K562 (cell line): ENCODE measurements at places on chromosomes 1 and 21. TPM values are rescaled to one million over a fixed set of nuclear protein-coding genes. Genes with fewer than 3 reads are reported as not detected.

The USH2A gene
- not detected in 2 replicates for total RNA-seq

DNA sequence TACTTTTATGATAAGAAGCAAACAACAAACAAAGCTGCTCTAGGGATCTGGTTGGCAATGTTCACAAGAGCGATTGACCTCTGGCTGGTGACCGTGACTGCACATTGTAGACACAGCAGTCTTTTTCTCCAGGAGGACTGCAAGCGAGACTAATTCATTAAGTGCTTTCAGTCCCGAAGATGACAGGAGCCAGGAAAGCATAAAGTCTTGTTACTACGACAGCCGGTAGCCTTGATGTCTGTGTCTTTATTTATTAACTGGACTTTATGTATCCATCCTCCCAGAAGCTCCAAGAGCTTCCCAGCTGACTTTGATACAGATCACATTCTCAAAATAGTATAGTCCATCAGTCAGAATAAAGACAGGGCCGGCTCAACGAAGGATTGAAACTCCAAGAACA, 18.2 kb downstream of the FAM163A start:
- DNase-seq = no peak
- H3K27me3 ChIP-seq = peaks cover 15% of the 10 kb centered on the region
- no peak overlapping the region for H3K4me3 ChIP-seq
- no peaks in the 10 kb centered on the region for H3K36me3 ChIP-seq
- no peaks in the 10 kb centered on the region for H3K4me1 ChIP-seq

The C8B gene
- not detected in 2 replicates for total RNA-seq

DNA sequence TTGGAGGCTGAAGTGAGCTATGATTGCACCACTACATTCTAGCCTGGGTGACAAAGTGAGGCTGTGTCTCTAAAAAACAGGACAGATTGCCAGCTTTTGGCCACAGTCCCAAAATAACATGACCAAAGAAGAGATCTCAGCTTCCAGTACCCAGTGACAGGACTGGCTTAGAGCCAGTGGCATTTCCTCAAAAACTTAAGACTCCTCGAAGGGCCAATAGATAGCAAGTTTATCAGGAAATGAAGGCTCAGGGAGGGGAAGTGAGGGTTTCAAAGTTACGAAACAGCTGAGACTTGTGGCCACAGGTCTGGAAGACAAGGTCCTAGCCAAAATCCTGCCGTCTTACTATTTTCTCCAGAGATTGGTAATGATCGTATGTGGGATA, 6.3 kb upstream of the TMEM39B start:
- H3K27ac ChIP-seq = no peak overlapping the region
- no peak overlapping the region for H3K4me3 ChIP-seq
- no peaks in the 10 kb centered on the region for H3K27me3 ChIP-seq
- H3K4me1 ChIP-seq = peaks cover 15% of the 10 kb centered on the region
- peaks cover 15% of the 10 kb centered on the region; the same call in 2 of the 3 replicates for H3K36me3 ChIP-seq

DNA sequence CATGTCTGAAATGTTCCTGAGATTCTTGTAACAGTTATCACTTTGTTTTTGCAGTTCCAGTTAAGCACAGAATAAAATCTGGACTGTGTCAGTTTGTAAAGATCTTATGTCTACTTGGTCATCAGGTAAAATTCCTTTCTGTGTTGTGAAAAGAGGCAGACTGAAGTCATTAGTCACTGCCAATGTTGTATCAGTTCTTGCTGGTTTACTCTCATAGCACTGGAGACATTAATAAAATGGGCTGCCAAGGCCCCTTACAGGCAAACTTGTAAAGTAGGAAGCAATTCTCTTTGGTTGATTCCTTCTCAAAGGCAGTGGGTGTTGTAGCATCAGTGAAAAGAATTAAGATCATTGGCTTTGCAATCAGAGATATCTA, 61.4 kb upstream of the ST6GALNAC3 start:
- no peak for DNase-seq
- no peaks in the 10 kb centered on the region for H3K4me1 ChIP-seq
- no peaks in the 10 kb centered on the region for H3K27me3 ChIP-seq
- H3K4me3 ChIP-seq = no peak overlapping the region

- DNase-seq = peak; percentile 39
- H3K27me3 ChIP-seq = no peaks in the 10 kb centered on the region
- H3K36me3 ChIP-seq = no peaks in the 10 kb centered on the region
Measured at GRCh38 chr1:224502459-224503160, 68.0 kb upstream of the WDR26 start.

The CD244 gene
- total RNA-seq = not detected in 2 replicates

DNA sequence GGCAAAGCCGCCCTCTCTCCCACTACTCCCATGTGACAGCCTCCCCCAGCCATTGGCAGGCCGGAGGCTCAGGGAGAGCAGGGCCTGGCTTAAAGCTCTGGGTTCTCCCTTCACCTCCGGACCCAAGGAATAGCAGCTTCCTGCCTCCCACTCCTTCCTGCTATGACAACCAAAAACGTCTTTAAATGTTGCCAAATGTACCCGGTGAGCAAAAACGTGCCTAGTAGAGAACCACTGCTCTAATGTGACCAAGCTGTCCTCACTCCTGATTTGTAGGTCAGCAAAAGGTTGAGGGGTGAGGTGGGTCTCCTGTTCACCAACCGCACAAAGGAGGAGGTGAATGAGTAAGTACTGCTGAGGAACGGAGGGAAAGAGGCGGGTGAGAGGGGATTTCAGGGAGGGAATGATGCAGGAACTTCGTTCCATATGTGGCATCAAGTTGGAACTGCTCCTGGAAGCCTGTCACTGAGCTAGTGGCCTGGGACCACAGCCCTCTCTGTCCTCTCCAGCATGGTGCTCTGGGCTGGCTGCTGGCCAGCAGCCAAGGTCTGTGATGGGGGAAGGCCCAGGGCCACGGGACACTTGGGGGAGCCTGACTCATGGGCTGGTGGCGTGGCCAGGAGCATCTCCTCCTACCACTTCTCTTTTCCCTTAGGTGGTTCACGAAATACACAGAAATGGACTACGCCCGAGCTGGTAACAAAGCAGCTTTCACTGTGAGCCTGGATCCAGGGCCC, 5.7 kb downstream of the MRTO4 start:
- no peak overlapping the region for H3K4me3 ChIP-seq
- no peak overlapping the region for H3K27ac ChIP-seq
- DNase-seq = peak; percentile 37

The TSPAN2 gene
- total RNA-seq = not detected in 2 replicates

DNA sequence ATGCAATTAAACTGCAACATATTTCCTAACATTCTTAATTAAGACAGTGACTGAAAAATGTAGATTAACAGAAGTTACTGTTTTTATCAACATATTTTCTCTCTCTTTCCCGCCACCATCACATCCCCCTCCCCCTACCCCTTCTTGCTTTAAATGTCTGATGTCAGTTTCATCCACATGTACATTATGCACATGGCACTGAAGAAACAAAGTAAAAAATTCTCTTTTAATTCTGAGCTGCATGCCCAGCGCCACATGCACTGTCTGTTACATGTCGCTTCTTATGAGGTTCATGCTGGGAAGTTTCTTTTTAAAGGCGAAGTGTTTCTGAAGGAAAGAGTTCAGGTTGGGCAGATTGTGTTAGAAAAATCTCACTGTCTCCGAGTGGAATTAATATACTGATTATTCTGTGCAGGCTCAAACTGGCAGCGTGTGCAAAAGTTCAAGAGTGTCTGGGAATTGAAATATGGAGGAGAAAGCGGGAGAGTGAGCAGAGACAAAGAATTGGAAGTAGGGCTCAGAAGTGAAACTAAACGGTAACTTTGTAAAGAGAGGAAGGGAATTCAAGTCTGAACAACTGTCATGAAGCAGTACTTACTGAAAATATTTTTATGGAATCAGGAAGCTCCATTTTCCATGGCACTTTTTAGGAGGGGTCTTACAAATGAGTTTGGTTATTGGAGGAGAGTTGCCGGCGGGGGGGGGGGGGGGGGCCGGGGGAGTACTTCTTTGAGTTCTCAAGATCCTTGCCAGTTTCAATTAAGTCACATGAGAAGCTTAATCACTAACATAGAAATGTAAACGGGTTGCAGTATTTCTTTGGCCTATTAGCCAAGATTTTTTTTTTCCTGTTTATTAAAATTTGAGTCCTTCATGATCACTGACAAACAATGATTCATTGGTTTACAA, 217.6 kb downstream of the SDCCAG8 start:
- no peaks in the 10 kb centered on the region for H3K36me3 ChIP-seq
- H3K4me3 ChIP-seq = no peak overlapping the region
- H3K27ac ChIP-seq = no peak overlapping the region
- no peak for DNase-seq

DNA sequence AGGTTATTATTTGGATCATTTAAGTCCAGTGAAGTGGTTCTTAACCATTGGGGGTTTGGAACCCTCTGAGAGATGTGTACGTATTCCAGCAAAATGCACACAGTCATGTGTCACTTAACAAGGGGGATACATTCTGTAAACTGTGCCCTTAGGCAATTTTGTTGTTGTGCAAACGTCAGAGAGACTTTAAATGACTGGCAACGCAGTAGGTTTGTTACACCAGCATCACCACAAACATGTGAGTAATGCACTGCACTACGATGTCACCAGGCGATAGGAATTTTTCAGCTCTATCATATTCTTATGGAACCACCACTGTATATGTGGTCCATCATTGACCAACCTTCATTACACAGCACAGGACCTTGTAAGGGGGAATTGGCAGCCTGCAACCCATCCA, 11.9 kb downstream of the AHCYL1 start:
- H3K27ac ChIP-seq = no peak overlapping the region
- no peaks in the 10 kb centered on the region for H3K27me3 ChIP-seq
- no peak for DNase-seq
- no peak overlapping the region for H3K4me3 ChIP-seq
- H3K36me3 ChIP-seq = peaks cover 36% of the 10 kb centered on the region

- no peak overlapping the region for H3K27ac ChIP-seq
- DNase-seq = no peak
- no peaks in the 10 kb centered on the region for H3K36me3 ChIP-seq
- H3K4me3 ChIP-seq = no peak overlapping the region
- H3K4me1 ChIP-seq = no peaks in the 10 kb centered on the region
- no peaks in the 10 kb centered on the region for H3K27me3 ChIP-seq
Measured at GRCh38 chr1:66294707-66295370, 239.1 kb upstream of the SGIP1 start.

The TOR3A gene
- total RNA-seq = 56.4 and 57.5 TPM in 2 replicates

- H3K4me1 ChIP-seq = peaks cover 53% of the 10 kb centered on the region
- H3K27me3 ChIP-seq = no peaks in the 10 kb centered on the region
- no peak for DNase-seq
- H3K4me3 ChIP-seq = no peak overlapping the region
- H3K36me3 ChIP-seq = no peaks in the 10 kb centered on the region; the same call in 1 of the 3 replicates
Measured at GRCh38 chr1:150164224-150164623, 14.5 kb downstream of the PLEKHO1 start.

DNA sequence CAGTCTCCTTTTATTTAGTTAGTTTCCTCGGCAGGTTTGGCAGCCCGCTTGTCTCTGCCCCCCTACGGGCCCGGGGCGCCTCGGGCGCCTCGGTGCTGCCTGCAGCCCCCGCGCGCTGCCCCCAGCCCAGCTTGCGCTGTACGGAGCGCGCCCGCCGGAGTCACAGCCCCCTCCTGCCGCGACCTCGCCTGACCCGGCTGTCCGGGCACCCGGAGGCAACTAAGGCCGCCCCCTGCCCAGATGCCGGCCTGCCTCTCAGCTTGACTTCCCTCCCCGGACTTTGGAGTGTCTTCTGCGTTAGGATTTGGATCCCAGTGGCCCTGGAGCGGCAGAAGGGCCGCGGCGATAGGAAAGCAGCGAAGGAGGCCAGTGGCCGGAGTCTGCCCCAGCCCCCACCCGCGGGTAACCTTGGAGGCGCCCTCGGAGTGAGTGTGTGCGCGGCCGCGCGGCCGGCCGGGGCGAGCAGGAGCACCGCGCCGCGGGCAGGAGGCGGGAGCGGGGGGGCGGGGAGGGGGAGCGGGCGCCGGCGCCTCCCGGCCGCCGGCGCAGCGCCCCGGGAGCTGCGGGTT, 7.6 kb downstream of the CDKN2C start:
- H3K4me1 ChIP-seq = peaks cover 21% of the 10 kb centered on the region
- no peaks in the 10 kb centered on the region for H3K27me3 ChIP-seq
- H3K4me3 ChIP-seq = peak overlapping the region; percentile 67
- H3K36me3 ChIP-seq = peaks cover 17% of the 10 kb centered on the region; the same call in 1 of the 3 replicates

- no peaks in the 10 kb centered on the region for H3K4me1 ChIP-seq
- DNase-seq = no peak
- no peak overlapping the region for H3K4me3 ChIP-seq
- H3K36me3 ChIP-seq = no peaks in the 10 kb centered on the region
Measured at GRCh38 chr1:190475421-190476141, 2.1 kb downstream of the BRINP3 start.

The RNU1-3 gene
- total RNA-seq = 2,231 and 2,538 TPM in 2 replicates

The S100A2 gene
- total RNA-seq = 0.40 and 1.3 TPM in 2 replicates

GRCh38 chr1:20588634-20589225, at the start of gene CDA:
TSS of gene CDA (plus strand) at chr1:20589097. CDS start at chr1:20589130, 33 bp downstream.
- peaks cover 3% of the 10 kb centered on the region; the same call in 1 of the 3 replicates for H3K4me1 ChIP-seq
- DNase-seq = peak; percentile 49
- H3K27me3 ChIP-seq = peaks cover 33% of the 10 kb centered on the region

The RNU1-2 gene
- total RNA-seq = 2,231 and 2,538 TPM in 2 replicates

- H3K36me3 ChIP-seq = no peaks in the 10 kb centered on the region
- H3K4me3 ChIP-seq = no peak overlapping the region
- H3K27ac ChIP-seq = no peak overlapping the region
- peaks cover 71% of the 10 kb centered on the region for H3K4me1 ChIP-seq
Measured at GRCh38 chr1:46525253-46525983, 26.0 kb downstream of the KNCN start.

The PGD gene
- 339 and 353 TPM in 2 replicates for total RNA-seq

The LRRC38 gene
- total RNA-seq = not detected in 2 replicates

The HCN3 gene
- total RNA-seq = 6.6 and 7.0 TPM in 2 replicates

DNA sequence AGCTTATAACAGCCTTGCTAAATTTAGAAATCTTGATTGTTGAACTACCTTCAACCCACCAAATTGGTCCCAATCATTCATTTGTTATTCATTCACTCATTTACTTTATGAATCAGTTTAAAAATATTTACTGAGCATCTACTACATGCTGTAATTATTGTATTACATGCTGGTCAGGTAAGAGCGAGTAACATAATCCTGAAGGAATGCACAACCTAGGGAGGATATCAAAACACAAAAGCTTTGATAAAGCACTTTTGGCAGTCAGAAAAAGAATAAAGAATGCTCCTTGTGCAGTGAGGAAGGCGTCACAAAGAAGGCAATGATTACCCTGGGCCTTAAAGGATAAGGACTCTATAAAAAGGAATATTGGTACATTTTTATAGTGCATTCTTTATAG, 518.9 kb upstream of the NR5A2 start:
- no peak overlapping the region for H3K27ac ChIP-seq
- no peaks in the 10 kb centered on the region for H3K36me3 ChIP-seq
- no peak overlapping the region for H3K4me3 ChIP-seq
- DNase-seq = no peak
- H3K27me3 ChIP-seq = no peaks in the 10 kb centered on the region

- no peaks in the 10 kb centered on the region for H3K36me3 ChIP-seq
- no peaks in the 10 kb centered on the region for H3K27me3 ChIP-seq
- peak overlapping the region; percentile 34; the same call in 1 of the 3 replicates for H3K27ac ChIP-seq
- H3K4me1 ChIP-seq = peaks cover 31% of the 10 kb centered on the region; the same call in 2 of the 3 replicates
Measured at GRCh38 chr1:92711473-92712165, 73.3 kb downstream of the EVI5 start.
